Cerebellar nuclear complex (tissue), 1 donor: ENCODE measurements at places on chromosomes 7 and 10.

GRCh38 chr10:95485056-95485844 lies 75.9 kb downstream of the SORBS1 start:
- no peak for DNase-seq

DNA sequence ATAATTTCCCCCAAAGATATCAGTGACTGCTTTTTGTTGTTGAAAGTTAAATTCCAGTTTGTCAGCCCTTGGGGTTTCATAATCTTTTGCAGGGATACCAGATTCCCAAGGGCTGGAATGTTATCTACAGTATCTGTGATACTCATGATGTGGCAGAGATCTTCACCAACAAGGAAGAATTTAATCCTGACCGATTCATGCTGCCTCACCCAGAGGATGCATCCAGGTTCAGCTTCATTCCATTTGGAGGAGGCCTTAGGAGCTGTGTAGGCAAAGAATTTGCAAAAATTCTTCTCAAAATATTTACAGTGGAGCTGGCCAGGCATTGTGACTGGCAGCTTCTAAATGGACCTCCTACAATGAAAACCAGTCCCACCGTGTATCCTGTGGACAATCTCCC lies 3.2 kb downstream of the CYP26A1 start:
- DNase-seq, result no peak

GRCh38 chr10:4443419-4443818 lies 382.6 kb upstream of the AKR1E2 start:
- no peak for DNase-seq

DNA sequence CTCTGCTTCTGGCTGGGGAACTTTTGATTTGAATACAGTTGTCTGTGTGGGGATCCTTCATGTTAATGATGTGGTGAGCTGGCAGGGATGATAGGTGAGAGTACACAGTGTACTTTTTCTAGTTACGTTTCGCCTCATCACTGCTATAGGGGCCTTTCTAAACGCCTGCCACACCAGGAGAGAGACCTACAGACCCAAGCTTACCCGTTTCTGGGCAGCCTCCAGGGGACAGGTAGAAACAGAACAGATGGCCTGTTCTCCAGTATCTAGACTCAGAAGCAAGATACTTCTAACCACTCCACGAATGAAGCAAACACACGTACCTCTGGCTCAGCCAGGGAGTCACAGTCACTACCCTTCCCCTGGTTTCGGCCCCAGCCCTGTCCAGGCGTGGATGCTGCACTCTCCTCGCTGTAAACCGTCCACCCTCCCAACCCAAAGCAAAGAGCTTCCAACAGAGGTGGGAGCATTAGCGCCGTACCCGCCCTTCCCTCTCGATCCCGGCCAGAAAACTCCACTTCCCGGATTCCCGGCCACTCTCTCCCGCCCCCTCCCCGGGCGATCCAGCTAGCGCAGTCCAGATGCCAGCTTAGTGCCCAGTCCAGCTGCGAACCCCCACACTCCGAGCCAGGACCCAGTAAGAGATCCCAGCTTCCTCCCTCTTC lies 1.2 kb downstream of the CCDC6 start:
- no peak for DNase-seq

- DNase-seq, result no peak
Measured at GRCh38 chr10:60664859-60665258, 113.4 kb upstream of the CDK1 start.

DNA sequence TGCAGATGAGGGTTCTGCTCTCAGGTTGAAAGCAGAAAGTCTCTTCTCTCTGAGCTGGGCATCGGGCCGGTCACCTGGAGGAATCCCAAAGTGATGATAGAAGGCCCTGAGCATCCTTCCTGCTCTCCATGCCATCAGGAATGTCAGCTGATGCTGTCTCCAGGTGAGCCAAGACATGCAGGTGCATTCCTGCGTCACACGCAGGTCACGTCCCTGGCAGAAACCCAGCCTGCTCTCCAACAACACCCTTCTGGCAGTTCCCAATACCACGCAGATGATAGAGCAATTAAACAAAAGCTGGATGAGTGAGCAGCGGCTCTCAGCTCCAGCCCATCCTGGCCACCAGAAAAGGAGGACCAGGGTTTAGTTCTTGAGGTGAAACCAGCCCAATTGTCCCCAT lies 6.9 kb upstream of the WIPI2 start:
- DNase-seq, result no peak

DNA sequence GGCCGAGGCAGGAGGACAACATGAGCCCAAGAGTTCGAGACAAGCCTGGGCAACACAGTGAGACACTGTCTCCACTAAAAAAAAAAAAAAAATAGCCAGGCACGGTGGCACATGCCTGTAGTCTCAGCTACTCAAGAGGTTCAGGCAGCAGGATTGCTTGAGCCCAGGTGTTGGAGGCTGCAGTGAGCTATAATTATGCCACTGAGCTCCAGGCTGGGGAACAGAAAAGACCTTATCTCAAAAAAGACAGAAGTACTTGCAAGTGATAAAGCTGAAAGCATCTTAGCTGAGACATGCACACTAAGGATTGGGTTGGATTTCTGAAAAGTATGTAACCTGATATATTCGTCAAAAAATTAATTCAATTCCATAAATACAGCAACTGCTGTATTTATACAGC lies 68.4 kb downstream of the PPP1R3C start:
- DNase-seq, result no peak

DNA sequence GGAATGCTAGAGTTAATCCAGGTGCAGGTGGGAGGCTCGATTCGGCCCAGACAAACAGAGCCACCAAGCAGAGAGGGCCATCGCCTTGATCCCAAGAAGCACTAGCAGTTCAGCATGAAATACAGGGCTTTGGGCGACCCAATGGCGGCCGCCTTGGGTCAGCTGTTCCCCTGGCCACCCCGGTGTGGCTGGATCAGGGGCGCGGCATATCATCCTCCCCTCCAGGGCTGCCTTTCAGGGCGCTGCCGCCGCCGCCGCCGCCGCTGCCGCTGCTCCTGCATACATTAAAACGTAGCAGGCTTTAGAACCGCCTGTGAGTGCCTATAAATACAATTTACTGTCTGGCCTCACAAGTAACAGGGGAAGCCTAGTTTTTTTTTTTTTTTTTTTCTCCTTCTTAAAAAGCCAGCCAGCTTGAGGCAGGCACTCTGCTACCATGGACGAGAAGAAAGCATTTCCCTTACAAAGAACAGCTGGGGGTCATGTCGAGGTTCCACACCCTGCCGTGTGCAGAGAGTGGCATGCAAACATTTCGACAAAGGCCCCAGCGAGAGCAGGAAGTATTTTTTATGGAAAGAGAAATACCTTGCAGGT lies 57.7 kb upstream of the EFCAB10 start:
- DNase-seq, result no peak

DNA sequence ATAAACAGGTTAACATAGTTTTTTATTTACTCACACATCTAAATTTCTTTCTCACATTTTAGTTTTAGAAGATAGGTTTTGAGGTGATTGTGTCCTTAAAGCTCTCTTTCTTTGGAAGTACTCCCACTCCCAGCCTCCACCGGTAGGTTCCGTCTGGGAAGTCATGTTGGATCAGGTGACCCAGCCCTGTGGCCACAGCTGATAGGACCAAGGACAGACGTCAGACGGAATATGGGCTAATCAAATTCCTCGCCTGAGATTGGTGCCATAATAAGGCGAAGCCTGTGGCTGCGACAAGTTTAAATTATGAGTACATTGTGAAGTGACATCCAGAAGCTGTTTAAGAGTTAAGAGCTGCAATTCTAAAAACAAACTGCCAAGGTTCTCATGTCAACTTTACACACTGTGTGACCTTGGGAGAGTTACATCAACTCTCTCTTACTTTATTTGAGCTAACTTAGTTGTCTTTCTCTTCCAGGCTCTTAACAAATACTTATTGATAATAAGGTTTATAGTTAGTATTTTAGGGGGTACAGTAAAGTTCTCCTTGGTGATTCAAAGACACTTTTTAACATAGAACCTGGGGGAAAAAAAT lies 133.6 kb downstream of the NPY start:
- no peak for DNase-seq

DNA sequence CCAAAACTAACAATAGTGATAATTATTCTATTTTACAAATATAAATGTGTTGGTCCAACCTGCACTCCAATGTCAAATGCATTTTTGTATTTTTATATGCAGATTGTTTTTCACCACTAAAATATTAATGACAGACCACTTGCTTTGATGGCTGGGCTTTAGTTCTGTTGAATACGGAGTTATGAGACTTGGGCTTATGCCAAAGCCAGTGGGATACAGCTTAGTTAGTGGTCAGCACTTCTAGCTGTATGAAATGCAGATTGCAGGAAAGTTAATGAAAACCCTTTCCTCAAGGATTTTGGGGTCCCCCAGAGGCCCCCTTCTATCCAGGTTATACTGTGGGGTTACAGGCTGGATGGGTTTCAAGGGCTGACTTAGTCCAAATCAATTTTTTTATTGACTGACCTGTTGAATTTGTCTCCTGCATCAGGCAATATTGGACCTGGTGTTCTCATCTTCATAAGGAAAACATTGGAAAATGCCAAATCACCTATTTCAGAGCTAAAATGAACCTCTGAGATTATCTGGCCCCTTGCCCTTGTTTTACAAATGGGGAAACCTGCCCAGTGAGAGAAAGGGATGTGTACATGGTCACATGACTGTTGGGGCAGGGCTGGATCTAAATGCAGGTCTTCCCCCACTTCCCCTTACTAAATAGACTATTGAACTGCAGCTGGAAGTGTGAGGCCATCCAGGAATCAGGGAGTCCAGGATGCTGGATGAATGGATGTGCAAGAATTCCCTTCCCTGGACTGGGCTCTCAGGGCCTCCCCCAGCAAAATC lies 1085.3 kb downstream of the KCNMA1 start:
- no peak for DNase-seq

DNA sequence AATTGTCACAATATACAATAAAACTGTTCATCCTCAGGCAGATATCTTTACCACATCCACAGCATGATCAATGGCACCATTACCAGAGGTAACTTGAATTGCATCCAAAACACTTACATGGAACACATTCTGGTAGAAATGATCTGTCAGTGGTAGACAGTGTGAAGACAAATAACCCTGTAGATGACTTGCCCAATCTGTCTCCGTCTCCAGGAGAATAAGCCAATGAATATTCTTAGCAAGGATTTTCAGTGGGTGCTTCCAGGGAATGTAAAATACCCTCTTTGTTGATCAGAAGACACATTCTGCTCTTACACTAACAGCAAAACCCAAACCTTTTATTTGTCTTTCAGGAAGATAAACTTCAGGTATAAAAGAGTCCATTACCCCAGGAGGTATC lies 43.8 kb downstream of the VWC2 start:
- no peak for DNase-seq

DNA sequence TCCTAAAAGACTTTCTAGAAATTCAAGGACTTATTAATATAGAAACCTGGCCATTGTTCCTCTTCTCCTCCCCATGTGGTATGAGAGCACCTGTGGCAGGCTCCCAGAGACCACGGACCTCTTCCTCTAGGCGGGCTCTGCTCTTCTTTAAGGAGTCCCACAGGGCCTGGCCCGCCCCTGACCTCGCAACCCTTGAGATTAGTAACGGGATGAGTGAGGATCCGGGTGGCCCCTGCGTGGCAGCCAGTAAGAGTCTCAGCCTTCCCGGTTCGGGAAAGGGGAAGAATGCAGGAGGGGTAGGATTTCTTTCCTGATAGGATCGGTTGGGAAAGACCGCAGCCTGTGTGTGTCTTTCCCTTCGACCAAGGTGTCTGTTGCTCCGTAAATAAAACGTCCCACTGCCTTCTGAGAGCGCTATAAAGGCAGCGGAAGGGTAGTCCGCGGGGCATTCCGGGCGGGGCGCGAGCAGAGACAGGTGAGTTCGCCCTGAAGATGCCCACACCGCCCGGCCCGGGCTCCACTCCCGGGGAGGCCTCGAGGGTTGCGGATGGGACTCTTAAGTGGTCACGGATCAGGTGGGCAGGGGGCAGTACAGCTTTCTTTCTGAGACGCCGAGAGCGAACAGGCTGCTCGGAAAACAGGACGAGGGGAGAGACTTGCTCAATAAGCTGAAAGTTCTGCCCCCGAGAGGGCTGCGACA lies at the start of gene SLC26A4:
Gene SLC26A4 (plus strand): TSS at position 448 of the 700 bp plus-strand sequence. CDS start 814 bp downstream, outside the sequence.
- no peak for DNase-seq

DNA sequence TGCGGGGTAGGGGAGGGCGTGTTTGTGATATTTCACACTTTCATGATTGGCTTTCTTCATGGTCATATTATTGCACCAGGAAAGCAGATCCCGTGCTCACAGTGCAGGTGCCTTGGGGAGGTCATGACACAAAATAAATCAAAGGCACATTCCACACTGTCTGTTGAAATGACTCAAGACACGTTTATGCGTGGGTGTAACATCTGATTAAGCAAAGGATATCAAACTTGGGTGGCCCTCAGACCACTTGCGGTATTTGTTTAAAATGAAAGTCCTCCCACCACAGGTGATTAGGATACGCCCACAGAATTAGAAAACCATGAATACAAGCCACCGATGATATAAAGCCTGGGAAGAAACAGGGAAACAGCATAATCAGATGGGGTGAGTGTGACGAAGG lies 51.1 kb downstream of the SVIL start:
- no peak for DNase-seq

DNA sequence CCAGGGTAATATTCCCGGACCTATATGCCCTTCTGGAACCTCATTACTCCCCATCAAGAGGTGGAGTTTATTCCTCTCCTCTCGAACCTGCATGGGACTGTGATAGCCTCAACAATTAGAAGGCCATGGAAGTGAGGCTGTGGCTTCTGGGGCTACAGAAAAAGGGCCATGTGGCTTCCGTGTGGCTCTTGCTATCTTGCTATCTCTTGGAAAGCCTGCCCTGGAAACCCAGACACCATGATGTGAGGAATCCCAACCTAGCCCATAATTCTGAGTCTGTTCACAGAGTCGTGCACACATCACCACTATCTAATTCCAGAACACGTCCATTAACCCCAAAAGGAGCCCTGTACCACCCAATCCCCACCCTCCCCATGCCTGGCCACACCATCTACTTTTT lies 20.8 kb upstream of the SH3PXD2A start:
- DNase-seq, result no peak

GRCh38 chr10:5497948-5498730 lies 1.2 kb downstream of the CALML5 start:
- DNase-seq, result no peak

DNA sequence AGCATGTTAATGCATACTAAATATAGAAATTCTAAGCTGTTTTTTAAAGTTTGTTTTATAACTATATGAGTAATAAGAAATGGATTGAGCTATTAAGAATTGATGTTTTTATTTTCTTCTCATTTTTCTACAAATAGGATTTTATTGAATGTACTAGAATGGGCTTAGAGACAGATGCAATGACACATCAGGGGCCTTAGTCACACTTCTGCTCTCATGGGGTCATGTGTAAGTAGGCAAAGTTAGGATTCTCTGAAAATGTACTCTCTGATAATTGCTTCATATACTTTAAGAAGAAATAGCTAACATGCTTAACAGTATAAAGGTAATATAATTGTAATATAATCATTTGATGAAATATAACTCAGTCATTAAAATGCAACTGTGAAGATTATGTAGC lies 154.6 kb downstream of the ZNF438 start:
- no peak for DNase-seq

DNA sequence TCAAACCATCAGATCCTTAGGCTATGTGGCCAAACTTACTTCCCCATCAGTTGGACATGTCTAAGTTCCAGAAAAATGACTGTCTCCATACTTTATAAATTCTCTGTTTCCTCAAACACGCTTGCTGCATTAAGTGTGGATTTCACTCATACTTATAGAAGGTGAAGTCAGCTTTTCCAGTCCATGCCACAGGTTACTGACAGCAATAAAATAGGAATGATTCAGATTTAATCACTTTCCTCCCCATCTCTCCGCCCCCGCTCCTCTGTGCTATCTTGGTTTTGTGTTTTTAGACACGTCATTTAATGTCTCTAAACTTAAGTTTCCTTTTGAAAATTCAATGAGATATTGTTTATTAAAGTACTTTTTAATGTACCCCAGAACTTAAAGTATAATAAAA lies 1098.0 kb upstream of the C7orf33 start:
- no peak for DNase-seq

- DNase-seq, result no peak
Measured at GRCh38 chr7:137757146-137757925, 89.4 kb downstream of the DGKI start.
